ENCODE measurements at places on chromosomes 11 and 22.

- DNase-seq = no peak
Observed at GRCh38 chr11:94303966-94304958, at the start of gene IZUMO1R. Gene IZUMO1R, plus strand, starts transcription at chr11:94304580. Its CDS starts 1,057 bp downstream, at chr11:94305637.

DNA sequence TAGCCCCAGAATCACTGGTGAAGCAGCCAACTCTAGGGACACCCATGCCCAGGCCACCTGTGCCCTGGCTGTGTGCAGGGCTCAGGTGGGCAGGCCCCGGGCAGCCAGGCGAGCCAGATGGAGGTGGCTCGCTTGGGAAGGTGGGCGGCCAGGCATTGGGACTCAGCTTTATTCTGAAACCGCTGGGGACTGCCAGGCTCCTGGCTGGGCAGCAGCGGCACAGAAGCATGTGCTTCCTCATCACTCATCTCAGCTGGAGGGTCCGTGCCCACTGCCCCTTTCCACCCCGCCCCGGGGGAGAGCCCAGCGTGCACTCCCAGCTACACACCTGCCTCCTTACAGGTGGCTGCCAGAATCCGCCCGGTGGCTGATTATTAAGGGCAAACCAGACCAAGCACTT is 27.1 kb upstream of the SLC22A12 start:
- DNase-seq = no peak

DNA sequence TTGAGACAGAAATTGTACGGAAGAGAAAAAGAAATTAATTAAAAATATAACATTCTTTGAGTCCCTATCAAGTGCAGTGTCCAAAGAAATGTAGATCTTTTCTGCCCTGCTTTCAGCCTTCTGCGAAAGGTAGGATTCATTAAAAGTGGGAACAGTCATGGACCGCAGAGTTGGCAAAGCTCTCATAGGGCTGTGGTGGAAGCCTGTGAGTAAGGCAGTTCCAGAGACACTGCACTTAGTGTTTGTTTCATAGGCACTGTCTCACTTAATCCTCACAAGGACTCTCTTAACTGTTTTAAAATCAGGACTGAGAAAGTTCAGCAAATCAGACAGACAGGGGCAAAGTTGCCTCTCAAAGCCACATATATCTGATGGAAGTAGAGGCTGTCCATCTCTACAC is 5.5 kb downstream of the MRGPRX2 start:
- DNase-seq = no peak

- no peak for DNase-seq
Observed at GRCh38 chr11:38019072-38019775, 1421.2 kb upstream of the RAG2 start.

GRCh38 chr22:35777335-35777975 is 59.8 kb downstream of the APOL5 start:
- DNase-seq = no peak

DNA sequence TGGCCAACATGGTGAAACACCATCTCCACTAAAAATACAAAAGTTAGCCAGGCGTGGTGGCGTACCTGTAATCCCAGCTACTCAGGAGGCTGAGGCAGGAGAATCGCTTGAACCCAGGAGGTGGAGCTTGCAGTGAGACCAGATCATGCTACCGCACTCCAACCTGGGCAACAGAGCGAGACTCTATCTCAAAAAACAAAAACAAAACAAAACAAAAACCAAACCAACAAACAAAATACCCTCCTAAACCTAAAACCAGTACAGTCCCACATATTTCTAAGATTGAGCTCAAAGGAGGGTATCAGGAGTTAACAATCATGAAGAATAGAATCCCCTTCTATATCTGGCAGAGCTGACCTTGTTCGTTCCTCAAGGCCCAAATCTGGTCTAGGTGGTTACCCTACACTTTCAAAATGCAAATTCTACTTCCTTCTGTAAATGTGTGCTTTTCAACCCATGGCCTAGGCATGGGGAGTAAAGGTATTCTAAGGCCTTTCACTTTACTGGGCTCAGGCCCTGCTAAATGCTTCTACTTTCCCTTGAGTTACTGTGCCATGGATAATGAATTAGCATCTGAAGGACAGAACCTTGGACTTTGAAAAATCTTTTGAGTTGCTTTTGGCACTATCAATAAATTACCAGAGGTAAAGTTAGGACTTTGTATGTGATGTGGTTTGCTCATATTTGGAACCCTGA is 10.4 kb upstream of the PPP2R1B start:
- DNase-seq = no peak

- no peak for DNase-seq
Observed at GRCh38 chr11:32829157-32829679, 509 bp upstream of the PRRG4 start.

GRCh38 chr11:1343391-1344055 is 34.1 kb upstream of the TOLLIP start:
- no peak for DNase-seq

GRCh38 chr11:5504403-5504921 is 5.3 kb downstream of the UBQLN3 start:
- DNase-seq = no peak

DNA sequence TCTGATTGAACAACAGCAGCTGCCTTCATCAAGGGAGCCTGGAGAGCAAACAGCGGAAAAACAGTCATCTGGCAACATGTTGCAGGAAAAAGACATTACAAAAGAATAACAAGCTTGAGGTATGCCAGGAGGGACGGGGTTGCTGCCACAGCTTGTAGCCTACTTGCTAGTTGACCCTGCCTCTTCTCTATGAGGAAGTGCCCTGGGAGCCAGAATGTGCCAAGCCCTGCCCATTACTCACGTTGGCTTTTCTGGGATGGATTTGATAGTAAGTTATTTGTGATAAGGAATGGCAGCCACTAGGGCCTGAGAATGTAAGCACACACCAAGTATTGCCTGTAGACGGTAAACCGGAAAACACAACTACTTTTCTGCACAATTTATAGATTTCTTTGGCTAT is 113.5 kb upstream of the KIRREL3 start:
- no peak for DNase-seq

DNA sequence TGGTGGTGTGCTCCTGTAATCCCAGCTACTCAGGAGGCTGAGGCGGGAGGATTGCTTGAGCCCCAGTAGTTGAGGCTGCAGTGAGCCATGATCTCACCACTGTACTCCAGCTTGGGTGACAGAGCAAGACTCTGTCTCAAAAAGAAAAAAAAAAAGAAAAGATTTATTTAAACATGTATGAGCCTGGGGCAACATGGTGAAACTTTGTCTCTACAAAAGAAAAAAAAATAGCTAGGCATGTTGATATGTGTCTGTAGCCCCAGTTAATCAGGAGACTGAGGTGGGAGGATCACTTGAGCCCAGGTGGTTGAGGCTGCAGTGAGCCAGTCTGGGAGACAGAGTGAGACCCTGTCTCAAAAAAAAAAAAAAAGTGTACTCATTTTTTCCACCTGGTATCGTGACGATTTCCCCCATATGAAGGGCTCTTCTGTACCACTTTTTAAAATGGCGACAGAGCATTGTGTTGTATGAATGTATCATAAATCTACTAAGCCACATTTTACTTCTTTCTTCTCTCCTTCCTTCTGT is 16.4 kb upstream of the KCTD14 start:
- DNase-seq = no peak

- no peak for DNase-seq
Observed at GRCh38 chr22:35377735-35378134, 3.2 kb upstream of the HMOX1 start.

- DNase-seq = no peak
Observed at GRCh38 chr11:105636496-105636895, 26.6 kb downstream of the GRIA4 start.

DNA sequence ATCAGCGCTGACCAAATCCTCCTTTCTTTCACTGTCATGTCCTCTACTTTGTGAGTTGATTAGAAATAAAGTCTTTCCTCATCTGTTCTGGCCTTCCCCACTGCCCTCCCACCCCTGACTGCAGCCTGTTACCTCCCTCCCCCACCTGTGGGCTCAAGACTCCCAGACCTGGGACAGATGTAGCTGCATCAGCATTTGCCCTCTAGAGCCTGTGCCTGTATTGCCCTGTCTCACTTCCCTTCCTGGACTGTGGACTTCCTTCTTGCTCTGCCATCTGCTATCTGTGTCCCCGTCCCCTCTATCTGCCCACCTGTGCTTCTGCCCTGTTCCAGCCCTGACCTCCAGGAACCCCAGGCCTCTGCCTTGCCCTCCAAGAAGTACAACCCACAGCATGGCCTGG is 122.5 kb downstream of the GALNT18 start:
- DNase-seq = no peak

DNA sequence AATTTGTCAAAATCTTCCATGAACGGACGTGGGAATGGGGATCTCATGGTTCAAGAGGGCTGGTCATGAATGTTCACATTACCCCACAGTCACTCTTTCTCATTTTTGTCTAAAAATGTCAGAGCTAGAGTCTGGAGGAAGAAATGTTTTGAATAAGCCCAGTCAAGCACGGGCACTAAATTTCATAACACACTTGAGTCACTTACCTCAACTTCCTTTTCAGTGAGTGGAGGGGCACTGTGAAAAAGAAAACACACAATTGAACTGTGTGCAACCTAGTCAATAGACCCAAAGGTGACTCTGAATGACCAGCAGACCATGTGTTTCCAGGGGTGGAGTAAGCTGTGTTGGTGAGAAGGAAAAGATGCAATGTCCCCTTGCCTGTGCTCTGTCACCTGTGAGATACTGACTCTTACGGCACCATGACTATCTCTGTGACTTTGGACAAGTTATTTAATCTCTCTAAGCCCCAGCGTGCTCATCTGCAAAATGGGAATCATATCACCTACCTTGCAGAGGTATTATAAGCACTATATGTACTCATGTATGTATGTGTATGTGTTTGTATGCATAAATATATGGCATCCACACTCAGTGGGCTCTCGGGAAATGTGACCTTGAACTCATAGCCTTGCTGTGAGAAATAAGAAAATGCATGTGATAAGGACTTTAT is 38.2 kb upstream of the LYVE1 start:
- DNase-seq = no peak

Data from T follicular helper cell (primary cell).